ENCODE measurements at places on chromosomes 11 and 22. TPM values are rescaled to one million over a fixed set of nuclear protein-coding genes. Genes with fewer than 3 reads are reported as not detected.

DNA sequence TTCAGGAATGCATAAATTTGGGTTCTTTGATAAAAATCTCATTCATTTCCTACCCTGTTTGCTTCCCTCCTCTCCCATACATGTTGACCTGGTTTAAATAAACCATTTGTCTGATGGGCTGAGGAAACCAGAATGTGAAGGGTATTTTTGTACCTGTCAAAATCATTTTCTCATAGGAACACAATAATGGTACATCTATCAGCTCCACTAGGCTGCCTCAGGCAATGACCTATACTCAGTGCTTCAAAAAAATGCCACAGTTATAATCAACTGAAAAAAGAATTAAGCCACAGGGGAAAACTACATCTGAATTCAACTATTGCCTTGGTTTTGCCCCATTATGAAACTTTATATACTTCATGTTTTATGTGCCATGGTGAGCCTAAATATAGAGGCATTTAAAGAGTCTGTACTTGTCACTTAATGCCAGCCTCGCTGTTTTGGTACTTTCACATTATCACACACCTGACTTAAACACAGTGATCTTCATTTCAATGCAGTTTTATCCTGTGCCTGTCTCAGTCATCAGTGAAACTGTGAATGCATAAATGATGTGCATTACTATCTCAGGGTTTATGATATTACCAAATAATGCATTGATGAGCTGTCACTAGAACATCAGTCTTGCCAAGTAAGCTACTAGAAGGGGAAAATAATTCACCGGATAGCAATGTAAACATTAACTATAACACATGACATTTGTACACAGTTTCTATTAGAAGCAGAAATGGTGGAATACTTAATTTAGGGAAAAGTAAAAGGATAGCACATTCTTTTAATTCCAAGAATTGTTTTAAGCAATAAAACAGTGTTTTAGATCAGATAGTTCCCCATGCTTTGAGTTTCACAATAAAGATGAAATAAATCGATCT, 92.7 kb downstream of the MSANTD4 start:
- DNase-seq = no peak

CARD10 gene
- not detected for total RNA-seq

ACRV1 gene
- total RNA-seq = not detected

GRCh38 chr11:18772211-18772610, 19.4 kb downstream of the PTPN5 start:
- no peak for DNase-seq

UCP2 gene
- 261 TPM for total RNA-seq

- no peak for DNase-seq
These were observed 267.0 kb downstream of the TBC1D22A start for GRCh38 chr22:47029244-47030074.

APOA1 gene
- not detected for total RNA-seq

ART5 gene
- total RNA-seq = not detected

- no peak for DNase-seq
These were observed 58.6 kb downstream of the UVRAG start for GRCh38 chr11:75873417-75874221.

- DNase-seq = no peak
These were observed 42.3 kb upstream of the CCDC188 start for GRCh38 chr22:20192972-20193760.

DNA sequence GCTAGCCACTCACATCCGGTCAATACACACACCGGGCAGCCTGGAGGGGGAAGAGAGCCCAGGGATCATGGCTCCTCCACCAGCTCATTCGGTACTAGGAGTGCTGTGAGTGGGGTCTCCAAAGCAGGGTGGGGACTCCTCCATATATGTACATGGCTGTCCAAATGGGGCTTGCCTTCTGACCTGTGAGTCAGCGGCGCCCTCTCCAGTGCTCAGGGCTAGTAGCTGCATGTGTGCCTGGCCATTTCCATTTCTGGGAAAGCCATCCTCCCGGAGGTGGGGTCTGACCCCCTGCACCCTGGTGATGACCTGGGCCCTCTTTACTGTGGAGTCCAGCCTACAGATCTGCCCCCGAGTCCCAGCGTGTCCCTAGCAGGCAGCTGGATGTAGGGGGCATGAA, 181.9 kb downstream of the CEP164 start:
- DNase-seq = peak; percentile 12

TTC36 gene
- 0.59 TPM for total RNA-seq

- no peak for DNase-seq
These were observed 52.3 kb downstream of the APOL5 start for GRCh38 chr22:35769974-35770373.

RIMBP3C gene
- total RNA-seq = 0.18 TPM

PGM2L1 gene
- total RNA-seq = 8.8 TPM
